ENCODE measurements at places on chromosomes 6 and 20.

- peak; percentile 33 for DNase-seq
These were observed 75.2 kb downstream of the JPH2 start for GRCh38 chr20:44111712-44112335.

GRCh38 chr6:111674883-111675282 lies 69.2 kb upstream of the TRAF3IP2 start:
- DNase-seq = no peak

GRCh38 chr6:25034431-25034921 lies 98.7 kb upstream of the RIPOR2 start:
- DNase-seq = no peak

DNA sequence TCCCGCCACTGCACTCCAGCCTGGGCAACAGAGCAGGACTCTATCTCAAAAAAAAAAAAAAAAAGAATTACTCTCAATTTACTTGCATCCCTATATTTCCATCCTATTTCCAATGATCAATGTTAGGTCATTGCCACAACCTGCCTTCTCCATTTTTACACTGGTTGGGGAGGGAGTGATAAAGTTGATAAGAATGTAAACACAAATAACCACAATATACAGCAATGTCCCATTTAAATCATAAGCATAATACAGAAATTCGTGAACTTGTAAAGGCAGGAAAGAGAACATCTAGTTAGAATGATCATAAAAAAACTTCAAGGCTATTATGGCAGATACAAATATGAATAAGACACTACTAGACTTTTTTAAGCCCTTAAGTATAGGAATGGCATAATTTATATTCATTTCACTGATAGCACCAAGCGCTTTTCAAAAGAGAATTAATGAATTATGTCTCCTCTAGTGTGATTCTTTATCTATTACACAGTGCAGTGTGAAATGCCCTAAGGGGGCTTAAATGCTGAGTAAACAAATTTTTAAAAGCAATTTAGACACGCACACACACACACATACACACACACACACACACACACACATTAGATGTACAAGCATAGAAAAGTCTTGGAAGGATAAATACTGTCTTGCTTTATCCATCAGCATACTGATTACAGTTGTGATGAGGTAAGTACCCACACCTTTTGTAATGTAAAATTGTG lies 33.5 kb upstream of the RAB23 start:
- no peak for DNase-seq

GRCh38 chr6:136567688-136568087 lies 17.5 kb upstream of the MAP7 start:
- DNase-seq = no peak

DNA sequence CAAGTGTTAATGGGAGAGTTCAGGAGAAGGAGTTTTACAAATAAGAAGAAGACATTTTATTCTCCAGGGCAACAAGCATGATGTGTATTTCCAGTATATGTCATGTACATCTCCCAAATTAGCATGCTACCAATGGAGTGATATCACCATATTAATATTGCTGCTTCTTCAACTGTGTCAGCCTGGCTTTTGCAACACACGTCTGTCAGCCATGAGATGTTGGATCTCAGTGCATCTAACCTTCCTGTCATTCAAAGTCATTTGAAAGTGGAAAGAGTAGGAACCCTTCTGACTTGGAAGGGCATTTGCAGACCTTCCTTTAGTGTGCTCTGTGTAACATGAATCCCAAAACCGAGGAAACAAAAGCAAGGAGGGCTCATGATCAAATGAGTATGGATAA lies 284.1 kb downstream of the ZNF217 start:
- DNase-seq = no peak

DNA sequence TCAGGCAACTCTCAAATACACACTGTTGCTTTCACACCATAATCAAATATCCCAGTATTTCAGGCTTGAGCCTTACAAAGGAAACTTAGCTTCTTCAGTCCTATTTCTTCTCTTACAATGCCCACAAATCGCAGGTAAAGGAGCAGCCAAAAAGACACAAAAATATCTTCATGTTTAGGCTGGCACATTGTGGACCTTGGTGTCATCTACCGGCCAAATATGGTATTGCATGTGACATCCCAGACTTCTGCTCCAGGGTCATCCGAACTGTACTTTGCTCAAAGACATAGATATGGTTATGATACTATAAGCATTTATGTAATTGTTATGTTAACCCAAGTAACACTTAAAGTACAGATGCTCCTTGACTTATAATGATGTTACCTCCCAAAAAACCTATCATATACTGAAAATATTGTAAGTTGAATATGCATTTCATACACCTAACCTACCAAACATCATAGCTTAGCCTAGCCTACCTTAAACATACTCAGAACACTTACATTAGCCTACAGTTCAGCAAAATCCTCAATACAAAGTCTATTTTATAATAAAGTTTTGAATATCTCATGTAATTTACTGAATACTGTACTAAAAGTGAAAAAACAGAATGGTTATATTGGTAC lies 4.6 kb downstream of the OR2H2 start:
- no peak for DNase-seq

DNA sequence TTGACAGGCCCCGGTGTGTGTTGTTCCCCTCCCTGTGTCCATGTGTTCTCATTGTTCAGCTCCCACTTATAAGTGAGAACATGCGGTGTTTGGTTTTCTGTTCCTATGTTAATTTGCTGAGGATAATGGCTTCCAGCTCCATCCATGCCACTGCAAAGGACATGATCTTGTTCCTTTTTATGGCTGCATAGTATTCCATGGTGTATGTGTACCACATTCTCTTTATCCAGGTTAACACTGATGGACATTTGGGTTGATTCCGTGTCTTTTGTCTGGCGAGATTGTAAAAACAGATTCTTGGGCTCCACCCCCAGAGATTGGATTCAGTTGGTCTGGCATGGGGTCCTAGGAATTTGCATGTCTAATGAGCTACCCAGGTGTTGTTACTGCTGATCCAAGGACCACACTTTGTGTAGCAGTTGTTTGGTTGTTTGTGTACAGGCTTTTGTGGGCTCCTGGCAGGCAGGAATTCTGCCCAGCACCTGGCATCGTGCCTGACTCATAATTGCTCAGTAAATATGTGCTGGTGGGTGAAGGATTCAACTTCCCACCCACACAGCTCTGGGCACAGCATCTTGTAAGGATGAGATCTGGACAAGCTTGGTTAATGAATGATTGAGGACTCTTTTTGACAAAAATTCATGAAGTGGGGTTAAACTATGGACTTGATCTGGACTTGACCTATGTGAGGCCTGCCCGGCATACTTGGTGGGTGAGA lies 5.2 kb downstream of the TOX2 start:
- DNase-seq = no peak

GRCh38 chr6:127439718-127440117 lies 19.5 kb downstream of the KIAA0408 start:
- no peak for DNase-seq

DNA sequence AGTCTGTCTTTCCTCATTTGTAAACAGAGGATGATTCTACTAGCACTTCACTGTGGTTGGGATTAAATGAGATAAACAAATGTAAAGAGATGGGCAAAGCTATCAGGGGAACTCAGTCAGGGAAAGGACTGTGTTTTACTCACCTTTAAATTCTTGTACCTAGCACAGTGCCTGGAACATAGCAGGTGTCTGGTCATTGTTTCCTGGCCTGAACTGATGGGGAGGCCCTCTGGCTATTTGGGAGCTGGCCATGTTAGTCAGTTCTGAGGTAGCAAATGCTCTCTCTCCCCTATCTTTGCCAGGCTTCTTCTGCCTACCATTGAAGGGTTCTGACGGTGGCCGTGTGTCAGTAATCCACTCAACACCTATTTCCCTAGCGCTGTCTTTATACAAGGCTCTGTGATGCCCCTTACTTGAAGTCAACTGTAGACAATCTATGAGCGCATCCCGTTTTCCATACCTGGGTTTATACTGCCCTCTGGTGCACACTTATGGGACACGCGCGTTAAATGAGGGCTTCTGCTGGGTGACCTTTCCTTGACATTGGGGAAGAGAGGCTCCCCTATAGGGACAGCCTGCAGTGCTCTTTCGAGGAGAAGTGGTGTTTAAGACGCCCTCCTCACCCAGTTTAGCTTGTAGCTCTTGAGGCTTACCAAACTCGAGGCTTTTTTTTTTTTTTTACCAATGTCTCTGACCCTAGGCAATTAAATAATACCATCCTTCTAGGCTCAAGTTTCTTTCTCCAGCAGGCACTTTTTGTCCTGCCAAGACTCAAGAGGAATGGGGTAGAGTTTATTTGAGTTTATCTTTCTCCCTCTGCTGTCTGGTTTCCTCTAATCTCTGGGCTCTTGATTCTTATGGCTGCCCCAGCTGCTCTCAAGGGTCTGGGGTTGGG lies 4.0 kb upstream of the SPATS1 start:
- peak; percentile 18 for DNase-seq

DNA sequence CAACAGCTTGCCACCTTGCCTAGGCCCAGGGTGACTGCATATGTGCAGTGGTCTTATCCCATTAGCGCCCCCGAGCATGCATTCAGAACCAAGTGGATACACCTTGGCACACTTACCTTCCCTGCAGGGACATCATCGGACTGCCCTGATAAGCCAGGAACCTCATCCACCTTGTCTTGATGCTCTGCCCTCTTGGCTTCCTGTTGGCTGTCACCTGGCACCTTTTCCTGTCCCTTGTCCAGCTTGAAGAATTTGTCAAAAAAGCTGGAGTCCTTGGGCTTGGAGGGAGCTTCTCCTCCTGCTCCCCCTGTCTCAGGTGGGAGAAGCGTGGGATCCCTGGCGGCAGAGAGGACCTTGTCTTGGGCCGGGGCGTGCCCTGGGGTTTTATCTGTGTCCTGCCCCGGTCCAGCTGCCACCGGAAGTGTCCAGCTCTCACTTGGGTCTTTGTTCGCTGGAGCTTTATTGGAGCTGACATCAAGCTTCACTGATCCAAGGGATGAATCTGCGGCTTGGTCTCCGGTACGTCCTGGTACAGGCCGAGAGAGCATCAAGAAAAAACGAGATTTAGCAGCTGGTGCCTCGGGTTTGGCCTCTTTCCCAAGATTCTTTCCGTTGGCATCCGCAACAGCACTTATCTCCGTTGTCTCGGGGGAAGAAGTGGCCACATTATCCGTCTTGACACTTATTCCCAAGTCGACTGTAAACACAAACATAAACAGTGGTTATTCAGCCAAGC lies 42.0 kb downstream of the BCAS1 start:
- DNase-seq = peak; percentile 24

GRCh38 chr6:91337967-91338366 lies 751.1 kb upstream of the MAP3K7 start:
- no peak for DNase-seq

- DNase-seq = no peak
These were observed 26.8 kb downstream of the JAG1 start for GRCh38 chr20:10646886-10647420.
